ENCODE measurements at places on chromosomes 2 and 18. TPM values are rescaled to one million over a fixed set of nuclear protein-coding genes. Genes with fewer than 3 reads are reported as not detected.

ADAM23 gene
- total RNA-seq = 44.1 TPM

PDE6D gene
- 43.8 TPM for total RNA-seq

AQP12A gene
- total RNA-seq = not detected

TRAK2 gene
- 57.7 TPM for total RNA-seq

SPDYA gene
- total RNA-seq = 1.2 TPM

ZNF2 gene
- 8.8 TPM for total RNA-seq

QPCT gene
- total RNA-seq = 41.8 TPM

Measured in diencephalon (tissue), 1 donor.